ENCODE measurements at places on chromosomes 6 and 20.

DNA sequence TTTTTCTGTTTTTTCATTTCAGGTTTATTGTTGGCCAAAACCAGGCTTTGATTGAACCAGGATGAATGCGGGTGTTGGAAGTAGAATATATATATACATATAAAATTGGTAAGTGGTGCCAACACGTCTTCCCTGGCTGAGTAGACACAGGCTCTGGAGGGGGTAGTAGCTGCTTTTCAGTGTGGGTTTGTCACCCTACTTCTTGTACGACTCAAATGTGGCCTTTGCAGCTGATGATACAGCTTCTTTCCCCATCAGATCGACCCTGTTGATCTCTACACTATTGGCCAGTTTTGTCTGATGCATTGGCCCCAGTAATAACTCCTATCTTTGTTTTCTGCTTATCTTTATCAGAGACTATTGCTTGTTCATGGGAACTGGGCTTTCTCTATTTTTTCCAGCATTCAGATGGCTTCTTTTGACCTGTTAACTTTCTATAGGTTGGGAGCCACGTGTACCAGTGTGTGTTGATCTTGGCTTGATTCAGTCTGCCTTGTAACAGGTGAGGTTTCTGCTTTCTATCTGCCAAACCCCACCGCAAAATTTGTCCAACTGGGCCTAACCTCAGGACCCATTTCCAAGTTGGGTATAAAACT, 2.7 kb upstream of the ZNFX1 start:
- DNase-seq, result no peak

DNA sequence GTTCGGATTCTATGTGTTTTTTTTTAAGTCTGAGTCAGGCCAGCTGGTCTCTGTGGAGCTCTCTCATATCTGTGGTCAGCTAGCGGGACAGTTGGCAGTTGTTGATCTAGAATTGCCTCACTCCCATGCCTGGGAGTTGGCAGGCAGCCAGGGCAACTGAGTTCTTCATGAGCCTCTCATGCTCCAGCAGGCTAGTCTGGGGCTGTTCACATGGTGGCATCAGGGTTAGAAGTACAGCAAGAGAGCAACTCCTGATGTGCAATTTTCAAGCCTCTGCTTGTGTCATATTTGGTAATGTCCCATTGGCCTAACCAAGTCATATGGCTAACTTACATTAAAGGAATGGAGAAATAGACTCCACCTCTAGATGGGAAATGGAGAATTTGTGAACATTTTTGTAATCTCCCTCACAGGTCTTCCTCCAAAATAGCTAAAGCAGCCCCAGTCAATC, 6.7 kb upstream of the IFT52 start:
- DNase-seq, result no peak

DNA sequence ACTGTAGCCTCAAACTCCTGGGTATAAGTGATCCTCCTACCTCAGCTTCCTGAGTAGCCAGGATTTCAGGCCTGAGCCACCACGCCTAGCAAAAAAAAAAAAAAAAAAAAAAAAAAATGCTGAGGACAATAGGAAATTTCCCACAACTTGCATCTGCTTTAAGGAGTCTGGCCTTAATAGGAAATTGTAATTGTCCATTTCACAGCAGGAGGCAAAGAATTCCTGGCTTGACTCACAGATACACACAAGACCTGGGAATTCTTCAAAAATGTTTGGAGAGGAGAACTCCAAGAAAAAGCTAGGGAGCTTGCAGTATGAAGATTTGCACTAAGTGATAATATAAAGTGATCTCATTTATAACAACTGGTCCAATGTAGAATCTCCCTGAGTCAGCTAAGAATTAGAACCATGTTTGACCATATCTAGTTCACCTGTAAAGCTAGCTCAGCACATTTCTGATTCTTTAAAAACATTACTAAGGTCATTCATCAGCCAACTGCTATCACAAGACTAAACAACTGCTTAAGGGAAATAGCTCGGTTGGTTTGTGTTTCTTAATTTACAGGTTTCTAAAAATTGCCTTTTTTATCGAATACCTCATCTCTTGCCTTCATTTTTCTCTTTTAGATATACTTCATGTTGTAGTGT, 80.2 kb upstream of the SLC2A12 start:
- no peak for DNase-seq

GRCh38 chr6:139611327-139612134, 237.1 kb upstream of the CITED2 start:
- DNase-seq, result no peak

DNA sequence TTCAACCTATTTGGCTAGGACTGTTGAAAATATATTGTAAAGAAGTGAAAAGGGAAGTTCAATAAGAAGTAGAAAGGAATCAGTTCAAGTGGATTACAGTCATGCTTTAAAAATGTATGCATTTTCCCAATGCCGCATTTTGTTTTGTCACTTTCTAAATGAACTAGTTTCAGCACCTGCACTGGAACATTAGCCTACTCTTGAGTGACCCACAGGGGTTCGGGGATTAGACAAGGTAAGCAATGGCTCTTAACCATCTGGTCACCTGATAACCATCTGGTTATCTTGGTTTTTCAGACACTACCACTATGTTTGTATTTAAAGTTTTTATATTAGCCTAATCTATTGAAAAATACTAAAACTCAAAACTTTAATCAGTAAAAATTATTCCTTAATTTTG, 97.6 kb downstream of the CD164 start:
- DNase-seq, result no peak

GRCh38 chr6:106094964-106095335, 8.8 kb downstream of the PRDM1 start:
- DNase-seq, result no peak

- no peak for DNase-seq
Measured at GRCh38 chr20:9485614-9486340, 28.6 kb upstream of the LAMP5 start.

GRCh38 chr6:44472250-44472945, 84.9 kb downstream of the CDC5L start:
- no peak for DNase-seq

GRCh38 chr20:4681401-4681800, 40.3 kb upstream of the PRND start:
- no peak for DNase-seq

GRCh38 chr6:15329197-15329671, 83.4 kb downstream of the JARID2 start:
- DNase-seq, result no peak

DNA sequence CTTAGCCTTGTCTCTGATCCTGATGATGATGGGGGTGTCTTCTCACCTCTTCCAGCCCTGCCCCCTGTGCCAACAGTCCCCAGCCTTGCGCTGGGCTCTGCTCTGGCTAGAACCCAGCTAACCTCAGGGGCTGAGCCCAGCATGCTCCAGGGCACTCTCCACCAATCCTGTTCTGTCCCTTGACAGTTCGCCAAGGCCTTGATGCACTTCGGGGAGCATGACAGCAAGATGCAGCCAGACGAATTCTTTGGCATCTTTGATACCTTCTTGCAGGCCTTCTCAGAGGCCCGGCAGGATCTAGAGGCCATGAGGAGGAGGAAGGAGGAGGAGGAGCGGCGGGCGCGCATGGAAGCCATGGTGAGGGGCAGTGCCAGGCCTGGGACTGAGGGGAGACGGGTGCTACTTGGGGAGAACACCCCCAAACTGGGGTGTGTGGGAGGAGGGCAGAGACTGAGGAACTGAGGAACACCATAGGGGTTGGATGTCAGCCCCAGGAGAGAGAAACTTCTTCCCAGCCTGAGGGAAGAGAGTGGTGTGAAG, 33.1 kb downstream of the MOCS1 start:
- no peak for DNase-seq

- DNase-seq, result no peak
Measured at GRCh38 chr20:58633161-58634053, 17.7 kb upstream of the STX16 start.

DNA sequence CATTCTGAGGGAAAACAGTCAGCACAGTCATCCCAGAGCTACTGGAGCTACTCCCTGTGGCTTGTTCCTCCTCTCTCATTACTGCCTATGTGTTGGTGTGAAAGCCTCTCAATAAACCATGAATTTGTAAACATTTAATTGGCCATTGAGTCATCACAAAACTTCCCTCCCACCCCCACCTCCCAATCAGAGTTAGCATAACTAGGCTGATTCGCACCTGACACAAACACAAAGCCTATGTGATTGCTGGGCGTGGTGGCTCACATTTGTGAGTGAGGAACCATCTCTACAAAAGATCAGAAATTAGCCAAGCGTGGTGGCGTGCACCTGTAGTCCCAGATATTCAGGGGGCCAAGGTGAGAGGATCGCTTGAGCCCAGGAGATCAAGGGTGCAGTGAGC, 17.1 kb upstream of the SNTA1 start:
- DNase-seq, result no peak

- DNase-seq, result no peak
Measured at GRCh38 chr6:75085931-75086635, 119.8 kb downstream of the COL12A1 start.

DNA sequence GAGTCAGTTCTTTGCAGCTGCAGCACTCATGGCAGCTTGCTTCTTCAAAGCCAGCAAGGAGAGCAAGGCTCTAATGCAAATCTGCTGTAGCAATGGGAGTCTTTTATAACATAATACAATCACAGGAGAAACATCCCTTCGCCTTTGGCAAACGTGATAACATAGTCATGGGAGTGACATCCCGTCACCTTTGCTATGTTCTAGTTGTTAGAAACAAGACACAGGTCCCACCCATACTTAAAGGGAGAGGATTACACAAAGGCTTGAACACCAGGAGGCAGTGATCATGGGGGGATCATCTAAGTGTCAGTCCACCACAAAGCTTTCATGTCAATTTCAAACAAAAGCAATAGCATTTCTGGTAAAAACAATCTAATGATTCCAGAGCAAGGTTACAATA, 40.1 kb upstream of the PHACTR2 start:
- DNase-seq, result no peak

DNA sequence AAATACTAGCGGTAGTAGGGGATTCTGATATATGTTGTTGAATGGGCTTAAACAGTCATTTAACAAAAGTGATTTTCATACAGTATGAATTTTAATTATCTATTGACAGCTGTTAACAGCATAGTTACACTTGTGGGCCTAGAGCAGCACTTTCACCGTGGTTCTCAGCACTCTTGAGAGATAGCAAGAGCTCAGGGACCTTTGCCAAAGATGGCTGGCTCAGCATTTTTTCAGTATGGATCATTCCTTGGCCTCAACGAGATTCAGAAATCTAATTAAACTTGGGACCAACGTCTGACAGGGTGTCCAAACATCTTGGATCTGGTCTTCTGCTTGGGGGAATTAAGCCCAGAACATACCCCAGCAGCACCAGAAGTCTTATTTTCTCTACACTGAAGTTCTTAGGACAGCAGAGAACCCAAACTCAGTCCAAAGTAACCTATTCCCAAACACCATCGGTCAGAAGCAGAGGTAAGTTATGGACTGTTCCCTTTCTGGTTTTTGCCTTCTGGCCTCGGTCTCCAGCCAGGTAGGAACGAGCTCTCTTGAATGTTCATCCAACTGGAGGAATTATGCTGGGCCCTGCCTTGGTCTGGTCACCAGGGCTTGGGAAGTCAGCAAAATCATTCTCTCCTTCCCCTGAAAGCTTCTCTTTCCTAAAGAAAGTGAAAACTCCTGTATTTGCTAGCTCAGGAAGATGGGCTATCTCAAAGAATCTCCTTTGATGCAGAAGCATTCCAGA, 25.7 kb downstream of the PRPH2 start:
- DNase-seq, result no peak

GRCh38 chr6:103885446-103885845, 974.3 kb downstream of the HACE1 start:
- no peak for DNase-seq

GRCh38 chr6:98828941-98829411, 5.4 kb upstream of the POU3F2 start:
- no peak for DNase-seq

DNA sequence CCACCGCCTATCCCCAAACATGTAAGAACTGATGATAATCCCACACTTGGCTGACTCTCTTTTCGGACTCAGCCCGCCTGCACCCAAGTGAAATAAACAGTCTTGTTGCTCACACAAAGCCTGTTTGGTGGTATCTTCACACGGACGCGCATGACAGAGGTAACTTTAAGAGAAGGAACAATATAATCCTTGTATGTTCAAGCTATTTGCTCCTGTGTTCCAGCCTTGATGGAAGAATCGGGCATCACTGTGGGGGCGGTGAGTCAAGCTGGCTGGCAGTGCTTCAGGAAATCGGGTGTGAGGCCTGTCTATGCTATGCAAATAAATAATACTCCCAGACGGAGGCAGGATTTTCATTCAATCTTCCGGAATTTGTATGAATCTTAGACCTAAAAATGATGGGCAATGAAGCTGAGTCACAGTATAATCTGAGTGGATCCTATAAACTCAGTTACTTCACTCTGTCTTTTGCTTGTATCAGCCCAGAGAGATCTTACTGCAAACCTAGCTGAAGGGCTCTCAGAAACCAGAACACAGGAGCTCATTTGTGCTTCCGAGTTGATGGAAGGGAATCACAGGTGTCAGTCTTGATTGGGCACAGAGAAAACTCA, 45.2 kb upstream of the NT5E start:
- DNase-seq, result no peak

- no peak for DNase-seq
Measured at GRCh38 chr6:67615796-67616195, 1019.3 kb upstream of the ADGRB3 start.

GRCh38 chr20:25720285-25720684, 23.6 kb upstream of the ZNF337 start:
- no peak for DNase-seq

GRCh38 chr6:113723182-113723581, 134.0 kb upstream of the MARCKS start:
- no peak for DNase-seq

DNA sequence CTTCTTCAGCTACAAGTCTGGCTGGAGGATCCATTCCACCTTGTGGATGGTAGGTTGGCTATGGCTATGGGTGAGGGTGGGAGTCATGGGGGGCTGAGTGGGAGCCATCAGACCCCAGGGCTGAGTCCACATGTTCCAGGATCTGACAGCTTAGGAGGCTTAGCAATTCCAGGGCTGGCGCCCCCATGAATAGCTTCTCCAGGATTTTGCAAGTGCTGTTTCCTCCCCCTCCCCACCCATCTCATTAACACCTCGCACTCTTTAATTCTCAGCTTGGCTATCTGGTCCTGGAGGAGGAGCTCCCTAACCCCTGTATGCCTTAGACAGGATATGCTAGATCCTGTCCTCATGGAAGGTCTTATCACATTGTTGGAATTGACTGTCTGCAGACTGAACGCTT, 39.0 kb upstream of the ANGPT4 start:
- no peak for DNase-seq
